ENCODE measurements at places on chromosomes 4 and X.

DNA sequence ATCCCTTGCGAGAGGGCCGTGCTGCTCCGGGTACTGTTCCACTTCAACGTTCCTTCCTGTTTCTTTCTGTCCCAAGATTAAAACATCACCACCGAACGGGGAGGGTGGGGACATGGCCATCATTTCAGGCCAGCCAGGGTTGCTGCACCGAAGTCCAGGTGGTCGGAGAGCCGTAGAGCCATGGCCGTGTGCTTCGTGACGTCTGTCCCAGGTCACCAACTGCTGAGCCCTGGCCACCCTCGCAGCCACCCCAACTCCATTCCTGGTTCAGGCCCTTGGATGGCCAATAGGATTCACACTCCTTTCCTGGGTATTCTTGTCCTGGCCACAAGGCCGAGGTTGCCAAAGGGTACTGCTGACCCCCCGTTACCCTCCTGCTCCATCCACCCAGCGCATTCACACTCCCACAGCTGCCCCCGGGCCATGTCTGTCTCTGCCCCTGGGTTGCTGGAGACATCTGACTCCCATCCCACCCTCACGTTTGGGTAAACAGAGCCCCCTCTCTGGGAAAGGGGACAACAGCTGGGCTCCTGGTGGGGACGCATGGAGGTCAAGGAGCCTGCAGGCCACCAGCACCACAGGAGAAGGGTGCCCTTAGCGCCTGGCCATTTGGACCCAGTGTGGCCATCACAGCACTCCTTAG is 103.2 kb downstream of the HMX1 start:
- peak; percentile 30 for DNase-seq

DNA sequence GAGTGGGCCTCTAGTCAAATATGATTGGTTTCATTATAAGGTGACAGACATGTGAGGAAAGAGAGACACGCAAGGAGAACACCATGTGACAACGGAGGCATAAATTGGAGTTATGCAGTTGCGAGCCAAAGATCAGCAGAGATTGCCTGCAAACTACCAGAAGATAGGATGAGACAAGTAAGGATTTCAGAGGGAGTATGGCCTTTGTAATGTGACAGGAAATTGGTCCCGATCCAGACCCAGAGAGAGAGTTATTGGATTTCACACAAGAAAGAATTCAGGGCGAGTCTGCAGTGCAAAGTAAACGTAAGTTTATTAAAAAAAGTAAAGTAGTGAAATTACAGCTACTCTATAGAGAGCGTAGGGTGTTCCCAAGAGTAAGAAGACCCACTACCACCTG is 35.7 kb upstream of the NDST4 start:
- no peak for DNase-seq

- DNase-seq, result peak; percentile 74
These were observed 155.1 kb downstream of the SHROOM3 start for GRCh38 chr4:76589872-76590797.

DNA sequence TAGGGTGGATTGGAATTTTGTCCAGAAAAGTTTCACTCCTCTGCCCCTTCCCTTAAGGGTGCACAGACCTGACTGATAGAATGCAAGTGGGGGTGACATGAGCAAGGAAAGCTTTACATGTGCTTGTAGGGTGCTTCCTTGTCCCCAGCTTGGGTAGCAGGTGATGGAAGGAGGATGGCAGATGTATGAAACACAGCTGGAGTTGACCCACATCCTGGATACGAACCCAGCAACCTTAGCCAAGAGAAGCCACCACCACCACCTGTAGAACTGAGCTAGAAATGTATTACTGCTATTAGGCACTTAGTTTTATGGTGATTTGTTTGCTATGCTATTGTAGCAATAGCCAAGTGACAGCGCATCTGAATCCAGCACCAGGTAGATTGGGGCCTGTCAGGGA is 227.4 kb downstream of the HS3ST1 start:
- DNase-seq, result no peak

DNA sequence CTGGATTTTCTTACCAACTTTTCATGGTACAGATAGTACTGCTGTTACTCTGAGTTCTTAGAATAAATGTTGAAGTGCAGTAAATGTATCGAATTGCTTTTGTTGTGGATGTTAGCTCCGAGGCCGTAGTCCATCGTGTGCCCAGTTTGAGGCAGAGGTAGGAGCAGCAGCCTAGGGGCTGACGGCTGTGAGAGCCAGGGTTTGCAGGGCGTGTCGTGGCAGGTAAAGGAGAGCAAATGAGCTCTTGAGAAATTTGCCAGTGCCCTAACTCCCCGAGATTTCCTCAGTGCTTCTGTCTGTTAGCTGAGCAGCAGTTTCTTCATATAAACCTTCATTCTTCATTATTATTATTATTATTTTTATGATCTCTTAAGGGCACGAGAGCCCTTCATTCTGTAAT is 21.6 kb downstream of the PRIMPOL start:
- no peak for DNase-seq

GRCh38 chr4:118352843-118353533 is at the start of gene PRSS12:
TSS of gene PRSS12 (minus strand) at chr4:118353003. CDS start at chr4:118352720, 283 bp downstream.
- DNase-seq, result peak; percentile 80

GRCh38 chrX:69297506-69297905 is 132.3 kb upstream of the PJA1 start:
- DNase-seq, result no peak

DNA sequence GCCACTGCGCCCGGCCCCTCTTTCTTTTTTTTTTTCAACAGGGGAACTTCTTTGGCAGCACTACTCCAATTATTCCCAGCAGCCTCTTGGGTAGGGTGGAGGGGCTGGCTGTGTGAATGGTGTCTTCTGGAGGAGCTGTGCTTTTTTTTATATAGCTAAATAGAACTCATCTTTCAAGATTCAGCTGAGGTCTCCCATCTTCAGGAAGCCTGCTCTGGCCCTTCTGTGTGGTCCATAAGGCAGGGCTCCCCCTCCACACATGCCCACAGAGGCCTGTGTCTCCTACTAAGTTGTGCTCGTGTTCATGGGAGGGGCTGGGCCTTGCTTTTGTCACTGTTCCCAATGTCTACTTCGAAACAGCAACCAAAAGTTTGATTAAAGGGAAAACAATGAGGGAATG is 116.8 kb downstream of the AFAP1 start:
- peak; percentile 54 for DNase-seq

DNA sequence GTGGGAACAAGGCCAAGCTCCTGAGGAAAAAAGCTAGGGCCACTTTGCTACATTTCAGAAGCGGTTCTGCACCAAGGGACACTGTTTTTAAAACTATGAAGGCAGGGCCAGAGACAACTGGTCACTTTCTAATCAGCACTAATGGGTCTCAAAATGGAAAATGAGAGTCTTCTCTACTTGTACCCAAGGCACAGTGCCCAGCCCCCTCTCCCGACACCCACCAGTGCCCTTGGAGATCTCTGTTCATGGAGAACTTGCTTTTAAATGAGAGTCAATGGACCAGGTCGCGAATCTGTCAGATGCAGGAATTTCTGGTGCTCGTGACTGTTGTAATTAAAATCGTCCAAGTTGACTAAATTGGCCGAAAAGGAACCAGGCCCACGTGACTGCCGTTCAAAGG is 591.6 kb downstream of the BCOR start:
- DNase-seq, result no peak

DNA sequence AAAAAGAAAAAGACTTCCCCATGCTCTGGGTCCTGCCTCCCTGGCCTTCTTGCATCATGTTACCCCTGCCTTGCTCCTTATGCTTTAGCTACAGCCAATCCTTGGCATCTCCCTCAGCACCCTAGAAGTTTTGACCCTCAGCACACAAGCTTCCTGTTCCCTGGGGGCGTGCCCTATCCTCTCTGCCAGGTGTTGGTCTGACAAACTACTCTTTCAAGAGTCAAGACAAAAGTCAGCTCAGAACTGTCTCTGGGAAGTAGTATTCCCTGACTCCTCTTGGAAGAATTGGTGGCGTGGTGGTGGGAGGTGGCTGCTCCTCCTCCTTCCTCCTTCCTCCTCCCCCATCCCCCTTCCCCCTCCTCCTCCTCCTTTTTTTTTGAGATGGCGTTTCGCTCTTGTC is 41.0 kb downstream of the PRPS1 start:
- DNase-seq, result no peak

DNA sequence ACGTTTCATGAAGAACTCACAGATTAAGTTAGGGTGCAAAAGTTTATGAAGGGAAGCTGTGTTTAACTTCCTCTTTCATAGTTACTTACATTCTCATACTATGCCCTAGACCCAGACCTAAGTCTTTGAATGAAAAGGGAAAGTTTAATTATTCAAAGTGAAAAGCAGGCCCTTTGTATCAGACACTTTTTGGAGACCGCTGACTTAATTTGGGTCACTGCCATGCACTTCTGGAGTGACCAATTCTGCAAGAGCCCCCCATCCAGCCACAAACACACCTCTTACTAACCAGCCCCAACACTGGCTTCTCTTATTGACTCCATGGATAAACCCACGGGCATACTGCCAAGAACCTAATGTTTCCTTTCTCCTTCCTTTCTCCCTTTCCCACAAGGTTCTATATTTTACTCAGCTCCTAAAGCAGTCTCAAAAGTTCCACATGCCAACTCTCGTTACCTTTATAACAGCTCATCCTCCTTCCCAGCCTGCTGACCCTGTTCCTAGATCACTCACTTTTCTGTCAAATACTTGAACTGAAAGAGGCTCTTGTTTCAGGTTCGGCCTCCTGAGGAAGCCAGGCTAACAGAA is 34.5 kb downstream of the ABCE1 start:
- DNase-seq, result no peak

DNA sequence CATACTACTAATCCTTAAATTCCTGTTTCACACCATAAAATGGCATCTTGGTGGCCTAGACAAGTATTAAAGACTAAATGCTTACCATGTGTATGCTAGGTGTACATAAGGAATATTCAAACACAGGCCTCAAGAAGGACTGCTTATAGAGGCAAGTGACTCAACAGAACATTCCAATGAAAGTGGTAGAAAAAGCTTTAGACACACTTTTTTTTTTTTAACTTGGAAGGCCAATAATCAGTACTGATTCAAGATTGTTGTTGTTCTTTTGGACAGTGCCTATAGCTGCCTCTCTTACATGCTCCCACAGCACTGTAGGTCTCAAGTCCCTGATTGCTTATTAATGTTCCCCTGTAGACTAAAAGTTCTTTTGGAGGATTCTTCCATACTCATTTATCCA is 77.6 kb downstream of the FBXL5 start:
- DNase-seq, result no peak

DNA sequence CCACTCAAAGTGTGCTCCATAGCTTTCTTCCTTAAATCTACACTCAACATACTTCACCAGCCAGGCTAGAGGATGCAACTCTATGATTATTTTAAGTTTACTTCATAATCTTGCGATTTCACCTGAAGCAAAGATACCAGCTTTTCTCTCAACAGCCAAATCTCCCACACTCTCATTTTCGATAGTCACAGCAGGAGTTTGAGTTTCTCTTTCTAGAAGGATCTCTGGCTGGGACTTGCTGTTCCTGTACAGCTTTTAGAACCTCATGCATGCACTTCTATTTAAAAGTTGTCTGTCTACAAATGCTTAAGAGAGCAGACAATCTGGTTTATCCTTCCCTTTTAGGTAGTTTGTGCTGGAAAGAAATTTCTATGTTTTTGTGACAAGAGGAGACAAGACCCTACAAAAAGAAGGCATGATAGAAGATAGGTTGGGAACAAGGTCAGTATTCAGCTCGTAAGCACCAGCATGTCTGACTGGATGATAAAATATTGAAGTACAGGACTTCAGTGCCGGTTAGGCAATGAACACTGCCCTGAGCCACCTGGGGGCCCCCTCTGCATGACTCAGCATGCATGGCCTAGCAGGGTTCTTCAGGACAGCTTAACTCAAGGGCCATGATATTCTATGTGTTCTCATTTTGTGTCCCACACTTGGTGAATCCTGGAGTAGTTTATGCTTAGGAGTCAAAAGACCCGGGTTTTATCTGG is 65.6 kb downstream of the ATXN3L start:
- no peak for DNase-seq

DNA sequence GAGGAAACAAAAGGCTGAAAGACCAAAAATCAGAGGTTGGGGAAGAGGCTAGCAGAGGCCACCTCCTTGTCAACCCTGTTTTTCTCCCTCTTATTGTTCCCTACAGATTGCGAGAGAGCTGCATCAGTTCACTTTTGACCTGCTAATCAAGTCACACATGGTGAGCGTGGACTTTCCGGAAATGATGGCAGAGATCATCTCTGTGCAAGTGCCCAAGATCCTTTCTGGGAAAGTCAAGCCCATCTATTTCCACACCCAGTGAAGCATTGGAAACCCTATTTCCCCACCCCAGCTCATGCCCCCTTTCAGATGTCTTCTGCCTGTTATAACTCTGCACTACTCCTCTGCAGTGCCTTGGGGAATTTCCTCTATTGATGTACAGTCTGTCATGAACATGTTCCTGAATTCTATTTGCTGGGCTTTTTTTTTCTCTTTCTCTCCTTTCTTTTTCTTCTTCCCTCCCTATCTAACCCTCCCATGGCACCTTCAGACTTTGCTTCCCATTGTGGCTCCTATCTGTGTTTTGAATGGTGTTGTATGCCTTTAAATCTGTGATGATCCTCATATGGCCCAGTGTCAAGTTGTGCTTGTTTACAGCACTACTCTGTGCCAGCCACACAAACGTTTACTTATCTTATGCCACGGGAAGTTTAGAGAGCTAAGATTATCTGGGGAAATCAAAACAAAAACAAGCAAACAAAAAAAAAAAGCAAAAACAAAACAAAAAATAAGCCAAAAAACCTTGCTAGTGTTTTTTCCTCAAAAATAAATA is 179.9 kb downstream of the AR start:
- no peak for DNase-seq

GRCh38 chr4:156954587-156954986 is 17.0 kb downstream of the PDGFC start:
- DNase-seq, result no peak

DNA sequence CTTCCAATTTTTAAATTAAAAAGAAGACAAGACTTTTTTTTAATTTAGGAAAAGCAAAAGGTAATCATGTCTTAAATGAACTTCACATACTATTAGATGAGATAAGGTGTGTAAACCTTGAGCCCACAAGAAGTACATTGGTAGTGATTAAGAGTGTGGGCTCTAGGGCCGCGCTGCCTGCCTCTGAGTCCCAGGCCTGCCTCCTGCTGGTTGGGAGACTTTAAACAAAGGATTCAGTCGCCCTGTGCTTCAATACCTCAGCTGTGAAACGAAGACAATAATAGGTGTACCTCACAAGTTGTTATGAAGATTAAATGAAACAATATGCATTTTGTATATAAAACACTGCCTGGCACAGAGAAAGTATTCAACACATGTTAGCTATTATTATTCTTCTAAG is 95.9 kb upstream of the MYOZ2 start:
- no peak for DNase-seq

GRCh38 chrX:134554291-134554690 is 94.3 kb downstream of the HPRT1 start:
- no peak for DNase-seq

DNA sequence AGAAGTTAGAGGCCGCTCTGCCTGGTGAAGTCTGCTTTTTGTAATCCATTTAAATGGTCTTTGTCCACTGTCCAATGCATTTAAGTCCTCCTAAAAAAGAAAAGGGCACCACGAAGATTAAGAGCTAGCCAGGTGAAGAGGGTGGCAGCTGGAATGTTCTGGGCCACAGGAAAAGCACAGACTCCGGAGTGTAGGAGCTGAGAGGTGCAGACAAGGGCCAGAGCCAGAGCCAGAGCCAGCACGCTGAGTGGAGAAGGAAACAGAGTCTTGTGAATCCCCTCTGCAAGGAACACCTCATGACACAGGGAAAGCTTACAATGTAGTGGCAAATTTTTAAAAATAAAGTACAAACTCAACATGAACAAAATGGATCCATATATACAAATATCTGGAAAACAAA is 83.6 kb downstream of the TSPAN5 start:
- DNase-seq, result no peak

- peak; percentile 6 for DNase-seq
These were observed 3.8 kb downstream of the RGS12 start for GRCh38 chr4:3296651-3297050.

- no peak for DNase-seq
These were observed at the start of gene ARX for GRCh38 chrX:25015486-25016360. TSS of gene ARX (minus strand) at chrX:25015965. CDS start at chrX:25015737, 228 bp downstream.

- no peak for DNase-seq
These were observed 1.4 kb upstream of the PHKA1 start for GRCh38 chrX:72715546-72715945.

All from right forelimb (tissue), 1 donor.